ENCODE measurements at places on chromosomes 7 and 10.

DNA sequence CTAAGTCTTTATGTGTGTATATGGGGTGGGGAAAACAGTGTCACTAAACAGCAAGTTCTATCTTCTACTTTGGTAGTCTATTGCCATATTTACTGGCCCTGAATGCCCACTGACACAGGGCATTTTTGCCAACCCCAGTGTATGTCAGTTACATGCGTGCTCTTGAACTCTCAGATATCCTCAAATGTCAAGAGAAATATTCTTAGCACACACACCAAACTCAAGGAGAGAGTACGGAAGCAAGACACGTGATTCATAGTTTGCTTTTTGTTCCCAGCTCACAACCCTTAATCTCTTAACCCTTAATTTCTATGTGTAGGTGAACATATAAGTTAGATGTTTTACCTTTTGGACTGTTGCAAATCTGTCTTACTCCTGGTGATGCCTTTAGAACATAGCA lies 39.3 kb downstream of the EPC1 start:
- DNase-seq: no peak

GRCh38 chr10:112880633-112881530 lies 69.2 kb upstream of the TCF7L2 start:
- DNase-seq: no peak

GRCh38 chr10:127813290-127813689 lies 76.3 kb downstream of the FOXI2 start:
- DNase-seq: no peak

DNA sequence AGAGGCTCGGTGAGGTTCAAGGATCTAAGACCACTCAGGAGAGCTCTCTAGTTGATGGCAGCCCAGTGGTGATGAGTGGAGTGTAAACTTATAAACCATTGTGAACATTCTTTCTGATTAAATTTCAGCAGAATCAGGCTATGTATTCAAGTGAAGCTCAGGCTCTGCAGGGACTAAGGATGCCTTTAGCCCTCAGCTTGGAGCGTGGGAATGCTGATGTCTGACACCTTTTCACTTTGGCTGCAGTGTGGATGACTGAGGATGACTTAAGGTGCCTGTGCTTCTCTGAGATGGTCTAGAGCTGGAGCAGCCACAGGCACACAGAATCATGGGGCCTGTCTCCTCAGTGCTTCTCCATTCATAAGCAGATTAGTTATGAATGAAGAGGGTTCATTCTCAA lies 150.4 kb downstream of the SORCS3 start:
- no peak for DNase-seq

GRCh38 chr10:117926491-117926890 lies 120.2 kb downstream of the RAB11FIP2 start:
- DNase-seq: no peak

DNA sequence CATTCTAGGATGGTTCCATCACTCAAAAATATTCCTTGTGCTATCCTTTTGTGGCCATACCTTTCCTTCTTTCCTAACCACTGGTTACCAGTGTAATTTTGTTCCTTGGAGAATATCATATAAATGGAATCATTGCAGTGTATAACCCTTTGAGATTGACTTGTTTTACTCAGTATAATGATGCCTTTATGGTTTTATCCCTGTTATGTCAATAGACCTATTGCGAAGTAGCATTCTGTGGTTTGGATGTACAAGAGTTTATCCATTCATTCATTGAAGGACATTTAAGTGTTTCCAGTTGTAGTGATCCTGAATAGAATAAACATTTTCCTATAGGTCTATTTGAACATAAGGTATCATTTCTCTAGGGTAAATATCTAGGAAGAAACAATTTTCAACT lies 54.2 kb downstream of the RBM33 start:
- DNase-seq: no peak
